CD4-positive, alpha-beta T cell treated with Interleukin-4 for 4 hours (primary cell): ENCODE measurements at places on chromosomes 2 and 18.

GRCh38 chr18:46468426-46469180 lies 188.4 kb downstream of the LOXHD1 start:
- DNase-seq: no peak

GRCh38 chr18:76380791-76381405 lies 114.1 kb downstream of the ZNF516 start:
- no peak for DNase-seq

GRCh38 chr2:232437195-232437571 lies 18.8 kb upstream of the ALPI start:
- DNase-seq: no peak

GRCh38 chr2:9235147-9236044 lies 28.8 kb downstream of the ASAP2 start:
- DNase-seq: no peak

- DNase-seq: no peak
Observed at GRCh38 chr2:223148516-223148915, 96.5 kb downstream of the KCNE4 start.

GRCh38 chr2:79004680-79005079 lies 20.8 kb upstream of the REG3G start:
- DNase-seq: no peak

GRCh38 chr2:222289278-222290160 lies 9.3 kb downstream of the PAX3 start:
- no peak for DNase-seq

GRCh38 chr2:228318218-228318617 lies 136.7 kb upstream of the SPHKAP start:
- DNase-seq: no peak

GRCh38 chr18:46260016-46260878 lies 156.1 kb downstream of the HAUS1 start:
- DNase-seq: no peak

DNA sequence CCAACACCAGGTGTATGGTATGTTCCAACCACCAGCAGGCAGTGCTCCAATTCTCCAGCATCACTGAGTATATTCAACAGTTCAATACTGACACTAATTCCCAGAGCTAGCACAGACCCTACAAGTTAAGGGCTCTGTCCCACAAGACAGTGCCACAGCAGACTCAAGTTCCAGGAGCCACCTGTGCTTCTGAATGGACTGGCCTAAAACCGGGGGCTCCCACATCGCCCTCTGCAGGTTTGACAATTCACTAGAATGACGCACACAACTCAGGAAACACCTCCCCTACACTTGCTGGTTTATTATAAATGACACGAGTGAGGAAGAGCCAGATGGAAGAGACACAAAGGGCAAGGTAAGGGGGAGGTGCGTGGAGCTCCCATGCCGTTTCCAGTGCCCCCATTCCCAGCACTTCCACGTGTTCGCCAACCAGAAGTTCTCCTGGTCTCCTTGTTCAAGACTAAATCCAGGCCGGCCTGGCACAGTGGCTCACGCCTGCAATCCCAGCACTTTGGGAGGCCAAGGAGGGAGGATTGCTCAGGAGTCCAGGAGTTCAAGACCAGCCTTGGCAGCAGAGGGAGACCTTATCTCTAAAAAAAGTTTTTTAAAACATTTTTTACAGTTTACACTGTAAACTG lies 12.2 kb upstream of the ATP6V1B1 start:
- no peak for DNase-seq

GRCh38 chr2:65019675-65020195 lies 30.5 kb downstream of the SLC1A4 start:
- DNase-seq: no peak

- no peak for DNase-seq
Observed at GRCh38 chr18:29226213-29226612, 1049.3 kb upstream of the CDH2 start.

- no peak for DNase-seq
Observed at GRCh38 chr2:209526561-209526960, 102.7 kb downstream of the MAP2 start.

DNA sequence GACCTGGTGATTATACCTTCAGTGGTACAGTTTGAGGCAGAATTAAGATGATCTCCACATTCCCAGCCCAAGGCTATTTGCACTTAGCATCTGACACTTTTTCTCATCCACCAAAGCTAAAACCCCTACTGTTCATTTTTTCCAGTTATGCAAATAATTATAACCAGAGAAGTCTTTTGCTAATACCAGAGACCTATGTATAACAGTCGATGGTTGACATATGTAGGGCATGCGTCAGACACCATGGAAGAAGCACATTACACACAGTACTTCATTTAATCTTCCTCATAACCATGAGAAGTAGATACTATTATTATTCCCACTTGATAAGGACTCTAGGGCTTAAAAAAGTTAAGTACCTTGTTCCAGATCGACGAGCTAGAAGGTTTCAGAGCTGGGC lies 36.5 kb downstream of the AP1S3 start:
- no peak for DNase-seq

- no peak for DNase-seq
Observed at GRCh38 chr18:54904581-54904980, 54.7 kb downstream of the CCDC68 start.

DNA sequence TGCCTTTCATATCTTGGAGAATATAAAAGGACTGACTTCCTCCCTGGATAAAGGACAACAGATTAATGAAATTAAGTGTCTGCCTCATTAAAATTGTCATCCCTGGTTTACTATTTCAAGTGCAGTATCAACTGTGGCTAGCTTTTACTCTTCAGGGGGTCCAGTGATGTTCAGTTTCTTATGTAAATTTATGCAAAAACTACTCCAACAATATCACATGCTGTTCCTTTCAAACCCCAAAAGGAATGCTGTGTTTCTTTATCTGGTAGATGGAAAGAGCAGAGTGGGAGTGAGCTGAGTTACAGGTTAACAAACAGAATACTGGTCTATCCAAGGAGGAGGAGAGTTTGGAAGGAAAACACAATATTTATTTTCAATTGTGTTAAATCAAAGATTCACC lies 283.7 kb upstream of the VWC2L start:
- no peak for DNase-seq

DNA sequence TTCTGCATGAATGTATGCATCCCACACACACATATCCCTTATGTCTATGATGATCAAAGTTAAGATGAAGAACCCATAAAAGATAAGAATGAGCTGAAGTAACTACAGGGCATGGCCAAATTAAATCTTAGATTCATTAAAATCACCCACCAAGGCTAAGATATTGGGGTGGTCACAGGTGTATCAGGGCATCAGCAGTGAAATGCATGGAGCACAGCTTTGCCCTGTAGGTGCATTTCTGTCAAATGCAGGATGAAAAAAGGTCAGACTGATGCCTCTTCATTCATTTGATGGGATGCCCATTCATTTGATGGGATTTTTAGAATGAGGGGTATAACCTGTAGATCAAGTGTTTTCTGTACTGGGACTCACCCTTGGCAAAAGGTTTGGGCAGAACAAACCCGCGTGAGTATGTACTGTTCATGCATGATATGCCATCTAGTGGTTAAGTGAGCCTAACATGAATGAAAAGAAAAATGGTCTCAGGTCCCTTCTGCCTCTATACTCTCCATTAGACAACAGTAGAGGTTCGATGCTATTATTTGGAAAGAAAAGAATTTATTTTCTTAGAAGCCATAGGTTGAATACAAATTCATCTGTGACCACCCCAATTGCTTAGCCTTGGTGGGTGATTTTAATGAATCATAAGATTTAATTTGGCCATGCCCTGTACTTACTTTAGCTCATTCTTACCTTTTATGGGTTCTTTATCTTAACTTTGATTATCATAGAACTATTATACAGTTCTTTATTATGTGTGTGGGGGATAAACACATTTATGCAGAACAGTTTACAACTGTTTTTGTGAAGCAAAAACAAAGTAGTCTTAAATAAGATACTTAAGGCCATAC lies 43.2 kb upstream of the NOSTRIN start:
- DNase-seq: peak; percentile 54

GRCh38 chr2:20970068-20970467 lies 73.8 kb downstream of the APOB start:
- no peak for DNase-seq

GRCh38 chr18:73597832-73598615 lies 549.6 kb downstream of the FBXO15 start:
- no peak for DNase-seq

- no peak for DNase-seq
Observed at GRCh38 chr2:75381032-75381431, 179.7 kb downstream of the EVA1A start.

- no peak for DNase-seq
Observed at GRCh38 chr2:205759257-205759656, 77.0 kb downstream of the NRP2 start.

GRCh38 chr2:238287737-238288649 lies at the start of gene PER2:
Gene PER2, minus strand, starts transcription at chr2:238288610. Its CDS starts 10,674 bp downstream, at chr2:238277936.
- peak; percentile 20 for DNase-seq

GRCh38 chr2:148971547-148971946 lies 67.0 kb upstream of the LYPD6B start:
- no peak for DNase-seq

DNA sequence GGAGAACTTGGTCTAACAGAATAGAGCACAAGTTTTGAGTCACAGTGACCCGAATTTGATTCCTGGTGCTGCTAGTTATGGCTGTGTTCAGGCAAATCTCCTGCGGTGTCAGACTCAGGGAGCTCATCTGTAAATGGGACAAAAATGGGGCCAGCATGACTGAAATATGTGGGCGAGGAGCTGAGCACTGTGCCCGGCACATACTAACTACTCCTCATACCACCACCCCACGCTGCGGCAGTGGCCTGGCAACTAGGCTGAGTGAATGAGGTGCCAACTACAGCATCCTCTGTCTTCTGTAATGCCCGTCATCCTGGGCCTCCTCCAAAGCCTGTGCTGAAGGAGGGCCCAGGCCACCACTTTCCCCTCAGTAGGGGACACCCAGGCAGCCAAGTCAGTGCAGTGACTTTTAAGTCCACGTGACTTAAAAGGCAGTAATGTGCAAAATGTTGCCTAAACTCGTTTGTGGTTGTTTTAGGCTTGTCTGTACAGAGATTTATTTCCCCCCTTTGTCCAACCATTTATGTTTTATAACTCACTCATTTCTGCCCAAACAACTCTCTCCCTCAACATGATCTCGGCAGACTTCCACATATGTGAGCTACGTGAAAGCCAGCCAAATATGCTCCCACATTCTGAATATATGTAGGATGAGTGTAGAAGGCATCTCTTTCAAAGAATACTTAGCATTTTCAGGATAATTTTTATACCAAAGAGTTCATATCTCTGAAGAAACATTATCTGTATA lies 773.7 kb downstream of the TSN start:
- DNase-seq: no peak

DNA sequence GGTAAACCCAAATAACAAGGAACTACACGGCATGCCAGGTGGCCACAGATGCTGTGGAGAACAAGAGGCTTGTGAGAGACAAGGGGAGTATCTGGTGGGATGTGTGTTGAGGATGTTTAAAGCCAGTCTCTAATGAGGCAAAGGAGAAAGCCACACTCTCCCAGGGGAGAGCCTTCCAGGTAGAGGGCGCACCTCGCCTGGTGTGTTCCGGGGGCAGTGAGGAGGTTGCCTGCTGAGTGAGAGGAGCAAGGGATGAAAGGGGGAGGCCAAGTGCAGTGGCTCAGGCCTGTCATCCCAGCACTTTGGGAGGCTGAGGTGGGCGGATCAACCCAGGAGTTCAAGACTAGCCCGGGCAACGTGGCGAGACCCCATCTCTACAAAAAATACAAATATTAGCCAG lies 16.2 kb downstream of the SAG start:
- DNase-seq: no peak

GRCh38 chr2:14189929-14190328 lies 442.6 kb upstream of the LRATD1 start:
- no peak for DNase-seq

DNA sequence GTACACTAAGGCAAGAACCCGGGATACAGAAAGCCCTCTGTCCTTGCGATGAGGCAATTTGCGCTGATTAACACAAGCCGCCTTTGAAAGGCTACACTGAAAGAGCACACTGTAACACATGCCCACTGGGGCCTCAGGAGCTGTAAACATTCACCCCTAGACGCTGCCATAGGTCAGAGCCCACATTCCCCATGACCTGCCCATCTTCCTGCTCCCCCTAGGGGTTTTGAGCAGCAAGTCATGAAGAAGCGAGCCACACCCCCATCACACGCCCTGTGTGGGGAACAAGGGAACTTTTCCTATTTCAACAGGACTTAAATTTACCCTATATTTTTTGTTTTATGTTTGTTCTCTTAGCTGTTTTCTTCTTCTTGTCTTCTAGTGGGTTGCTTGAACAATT lies 47.8 kb upstream of the SLC4A10 start:
- no peak for DNase-seq

GRCh38 chr2:158745067-158745865 lies 49.9 kb upstream of the DAPL1 start:
- DNase-seq: peak; percentile 21

- DNase-seq: no peak
Observed at GRCh38 chr2:109256111-109256510, 127.1 kb downstream of the SH3RF3 start.

GRCh38 chr2:241926541-241927311 lies 57.2 kb downstream of the RTP5 start:
- no peak for DNase-seq

DNA sequence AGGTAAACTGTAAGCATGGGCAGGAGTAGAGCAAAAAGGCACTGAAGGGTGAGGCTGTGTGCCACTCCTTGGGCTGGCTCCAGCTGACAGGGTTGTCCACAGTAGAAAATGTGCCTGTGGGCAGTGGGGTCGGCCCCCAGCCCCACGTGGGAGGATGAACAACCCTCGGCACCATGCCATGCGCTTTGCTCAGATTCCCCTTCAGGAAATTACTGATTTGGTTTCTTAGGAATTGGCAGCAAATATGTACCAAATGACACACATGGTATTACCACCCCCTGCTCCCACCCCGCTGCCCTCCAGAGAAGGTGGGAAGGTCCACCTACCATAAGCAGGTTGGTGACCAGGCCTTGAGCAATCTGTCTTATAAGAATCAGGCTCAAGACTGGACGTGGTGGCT lies 13.6 kb downstream of the ADCY3 start:
- no peak for DNase-seq

GRCh38 chr18:24094561-24094960 lies 44.3 kb upstream of the CABYR start:
- no peak for DNase-seq

GRCh38 chr2:149928011-149928410 lies 340.4 kb upstream of the MMADHC start:
- no peak for DNase-seq

DNA sequence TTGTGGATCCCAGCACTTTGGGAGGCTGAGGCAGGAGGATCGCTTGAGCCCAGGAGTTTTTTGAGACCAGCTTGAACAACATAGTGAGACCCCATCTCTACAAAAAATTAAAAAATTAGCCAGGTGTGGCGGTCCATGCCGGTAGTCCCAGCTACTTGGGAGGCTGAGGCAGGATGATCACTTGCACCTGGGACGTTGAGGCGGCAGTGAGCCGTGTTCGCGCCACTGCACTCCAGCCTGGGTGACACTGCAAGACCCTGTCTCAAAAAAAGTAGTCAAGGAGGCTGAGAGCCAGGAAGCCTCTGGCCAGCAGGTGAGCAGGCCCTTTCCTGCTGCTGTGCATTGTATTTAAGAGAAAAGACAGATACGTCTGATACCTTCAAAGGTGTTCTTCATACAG lies 11.1 kb upstream of the PROC start:
- DNase-seq: no peak
